Memory B cell (primary cell): ENCODE measurements at places on chromosomes 4 and X.

DNA sequence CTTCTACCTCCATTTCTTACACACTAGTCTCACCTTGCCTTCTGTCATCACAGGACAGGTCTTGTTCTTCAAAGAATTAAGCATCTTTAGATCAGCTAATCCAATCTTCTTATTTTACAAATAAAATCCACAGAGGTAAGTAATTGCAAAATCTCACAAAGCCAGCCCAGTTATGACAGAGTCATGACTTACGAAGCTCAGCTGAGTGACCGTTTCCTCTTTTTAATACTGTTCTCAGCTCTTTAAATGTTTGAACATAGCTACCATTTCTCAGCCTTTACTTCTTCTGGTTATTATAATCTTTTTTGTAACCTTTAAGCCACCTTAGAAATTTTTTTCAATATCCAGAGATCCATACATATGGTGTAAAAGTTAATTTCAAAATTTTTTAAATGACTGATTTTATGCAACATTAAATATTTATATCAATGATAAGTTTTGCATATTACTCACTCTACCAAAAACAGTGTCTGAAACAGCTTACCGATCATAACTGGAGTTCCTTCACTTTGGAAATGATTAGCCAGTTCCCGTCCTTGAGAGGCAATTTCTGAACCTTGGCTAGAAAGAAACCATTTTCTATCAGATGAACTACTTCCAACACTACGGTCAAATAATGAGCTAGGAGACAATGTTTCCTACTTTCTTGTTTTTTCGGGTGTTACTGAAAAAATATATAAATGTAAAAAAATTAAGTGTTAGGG, 8.8 kb downstream of the ANKRD37 start:
- H3K4me3 ChIP-seq, result no peak overlapping the region
- no peaks in the 10 kb centered on the region for H3K4me1 ChIP-seq
- H3K27ac ChIP-seq, result peak overlapping the region; percentile 80
- H3K36me3 ChIP-seq, result peaks cover 20% of the 10 kb centered on the region
- DNase-seq, result no peak

GRCh38 chr4:158758703-158759102, 10.1 kb upstream of the FNIP2 start:
- H3K4me3 ChIP-seq, result no peak overlapping the region
- peaks cover 24% of the 10 kb centered on the region for H3K27me3 ChIP-seq
- H3K36me3 ChIP-seq, result no peaks in the 10 kb centered on the region
- no peak for DNase-seq
- no peak overlapping the region for H3K27ac ChIP-seq

DNA sequence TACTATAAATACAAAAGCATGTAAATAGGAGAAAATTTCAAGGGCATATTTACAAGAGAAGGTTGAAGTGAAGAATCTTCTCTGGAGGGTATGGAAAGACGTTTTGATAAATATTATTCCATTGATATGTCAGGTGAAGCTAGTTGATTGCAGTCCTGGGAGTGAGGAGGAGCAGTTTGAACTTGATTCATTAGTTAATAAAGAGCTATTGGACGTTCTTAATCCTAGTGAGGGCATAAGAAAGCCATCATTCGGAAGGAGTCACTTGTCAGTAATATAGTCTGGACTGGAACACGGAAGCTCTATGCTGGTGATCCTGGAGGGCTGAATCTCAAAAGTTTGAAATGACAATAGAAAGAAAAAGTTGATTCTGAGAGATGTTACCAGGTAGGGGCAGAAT, 455.1 kb downstream of the PACRGL start:
- no peak overlapping the region for H3K4me3 ChIP-seq
- no peaks in the 10 kb centered on the region for H3K4me1 ChIP-seq
- DNase-seq, result no peak
- no peaks in the 10 kb centered on the region for H3K27me3 ChIP-seq
- H3K27ac ChIP-seq, result no peak overlapping the region

DNA sequence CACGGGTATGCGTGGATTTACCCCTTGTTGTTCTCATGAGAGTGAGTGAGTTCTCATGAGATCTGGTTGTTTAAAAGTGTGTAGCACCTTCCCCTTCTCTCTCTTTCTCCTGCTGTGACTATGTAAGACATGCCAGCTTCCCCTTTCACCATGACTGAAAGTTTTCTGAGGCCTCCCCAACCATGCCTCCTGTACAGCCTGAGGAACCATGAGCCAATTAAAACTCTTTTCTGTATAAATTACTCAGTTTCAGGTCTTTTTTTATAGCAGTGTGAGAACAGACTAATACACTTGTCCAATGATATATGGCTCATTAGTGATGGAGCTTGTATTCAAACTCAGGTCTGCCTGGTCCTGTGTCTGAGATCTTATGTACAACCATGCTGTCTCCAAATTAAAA, 28.5 kb upstream of the RTL3 start:
- H3K36me3 ChIP-seq, result no peaks in the 10 kb centered on the region
- peaks cover 4% of the 10 kb centered on the region for H3K4me1 ChIP-seq
- no peak overlapping the region for H3K27ac ChIP-seq
- H3K4me3 ChIP-seq, result no peak overlapping the region
- H3K27me3 ChIP-seq, result no peaks in the 10 kb centered on the region

DNA sequence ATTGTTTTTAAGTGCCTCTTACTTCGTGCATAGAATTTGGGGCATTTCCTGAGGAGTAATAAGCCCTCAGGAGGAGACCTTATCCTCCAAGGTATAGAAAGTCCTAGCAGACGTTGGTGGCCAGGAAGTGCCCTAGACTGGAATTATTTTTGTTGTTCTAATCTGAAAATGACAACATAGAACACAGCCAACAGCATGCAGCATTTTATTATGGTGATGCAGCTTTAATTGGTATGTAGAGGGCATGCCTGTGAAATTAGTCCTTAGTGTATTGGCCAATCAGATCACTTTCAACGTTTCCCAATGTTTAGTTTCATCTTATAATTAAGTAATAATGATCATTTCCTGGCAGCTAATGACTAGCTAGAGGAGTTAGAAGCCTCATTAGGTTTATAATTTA, 199.2 kb downstream of the SHROOM3 start:
- no peaks in the 10 kb centered on the region for H3K4me1 ChIP-seq
- no peak overlapping the region for H3K4me3 ChIP-seq
- DNase-seq, result no peak
- no peak overlapping the region for H3K27ac ChIP-seq

- H3K36me3 ChIP-seq, result peaks cover 2% of the 10 kb centered on the region
- H3K27me3 ChIP-seq, result no peaks in the 10 kb centered on the region
- no peak for DNase-seq
- H3K4me1 ChIP-seq, result no peaks in the 10 kb centered on the region
- H3K27ac ChIP-seq, result no peak overlapping the region
Observed at GRCh38 chr4:5553801-5554200, 154.6 kb downstream of the EVC2 start.

DNA sequence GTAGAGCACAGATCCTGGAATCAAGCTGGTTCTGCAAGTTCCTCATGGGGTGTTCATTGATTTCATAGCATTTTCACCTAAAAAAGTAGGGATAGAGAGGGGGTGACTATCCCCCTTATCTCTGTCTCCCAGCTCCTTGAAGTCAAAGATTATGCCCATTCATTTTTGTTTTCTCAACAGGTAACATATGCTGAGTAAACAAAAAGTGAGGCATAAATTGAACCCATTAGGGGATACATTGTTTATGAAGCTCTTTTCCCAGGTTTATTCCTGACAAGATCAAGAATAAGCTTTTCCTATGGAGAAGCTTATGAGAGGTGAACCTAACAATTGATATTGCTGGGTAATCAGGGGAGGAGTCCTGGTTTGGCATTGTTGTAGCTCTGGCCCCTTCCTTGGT, 9.2 kb upstream of the ANAPC4 start:
- peaks cover 6% of the 10 kb centered on the region for H3K36me3 ChIP-seq
- H3K27ac ChIP-seq, result no peak overlapping the region
- no peak for DNase-seq

- DNase-seq, result no peak
- no peak overlapping the region for H3K4me3 ChIP-seq
- peaks cover 6% of the 10 kb centered on the region for H3K4me1 ChIP-seq
- no peak overlapping the region for H3K27ac ChIP-seq
- peaks cover 7% of the 10 kb centered on the region for H3K36me3 ChIP-seq
- peaks cover 43% of the 10 kb centered on the region for H3K27me3 ChIP-seq
Observed at GRCh38 chr4:575281-576141, 584 bp downstream of the TMEM271 start.

GRCh38 chr4:54213001-54213400, 16.1 kb upstream of the PDGFRA start:
- DNase-seq, result no peak
- H3K36me3 ChIP-seq, result no peaks in the 10 kb centered on the region
- no peaks in the 10 kb centered on the region for H3K4me1 ChIP-seq
- H3K27ac ChIP-seq, result no peak overlapping the region
- peaks cover 13% of the 10 kb centered on the region for H3K27me3 ChIP-seq

DNA sequence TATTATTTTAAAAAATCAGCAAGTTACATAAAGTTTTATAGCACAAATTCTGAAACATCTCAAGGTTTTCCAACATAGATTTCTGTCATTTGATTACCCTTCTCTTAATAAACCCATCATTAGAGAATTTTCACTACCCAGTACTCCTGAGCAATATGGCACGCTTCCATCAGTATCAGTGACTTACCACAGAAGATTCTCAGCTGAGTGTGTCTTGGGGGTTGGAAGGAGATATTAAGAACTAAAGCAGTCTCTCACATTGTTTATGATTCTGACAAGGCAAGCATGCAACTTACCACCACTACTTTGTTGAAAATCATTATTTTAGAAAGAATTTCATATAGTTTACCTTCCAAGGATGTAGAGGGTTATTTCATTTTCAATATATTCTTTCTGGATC, 67.7 kb downstream of the INPP4B start:
- H3K36me3 ChIP-seq, result no peaks in the 10 kb centered on the region
- H3K27ac ChIP-seq, result no peak overlapping the region
- H3K4me3 ChIP-seq, result no peak overlapping the region
- no peak for DNase-seq
- no peaks in the 10 kb centered on the region for H3K27me3 ChIP-seq
- no peaks in the 10 kb centered on the region for H3K4me1 ChIP-seq

GRCh38 chrX:23726191-23726590, 16.9 kb downstream of the ACOT9 start:
- peaks cover 13% of the 10 kb centered on the region for H3K36me3 ChIP-seq
- peaks cover 2% of the 10 kb centered on the region for H3K4me1 ChIP-seq
- DNase-seq, result no peak
- no peaks in the 10 kb centered on the region for H3K27me3 ChIP-seq
- peak overlapping the region; percentile 62 for H3K4me3 ChIP-seq

GRCh38 chr4:188190461-188190860, 51.2 kb downstream of the TRIML1 start:
- H3K4me1 ChIP-seq, result no peaks in the 10 kb centered on the region
- H3K27ac ChIP-seq, result no peak overlapping the region
- H3K4me3 ChIP-seq, result no peak overlapping the region
- DNase-seq, result no peak

- H3K36me3 ChIP-seq, result no peaks in the 10 kb centered on the region
- no peaks in the 10 kb centered on the region for H3K4me1 ChIP-seq
- DNase-seq, result no peak
- no peak overlapping the region for H3K4me3 ChIP-seq
- H3K27me3 ChIP-seq, result peaks cover 6% of the 10 kb centered on the region
Observed at GRCh38 chr4:151434183-151434860, 25.3 kb downstream of the FHIP1A start.

DNA sequence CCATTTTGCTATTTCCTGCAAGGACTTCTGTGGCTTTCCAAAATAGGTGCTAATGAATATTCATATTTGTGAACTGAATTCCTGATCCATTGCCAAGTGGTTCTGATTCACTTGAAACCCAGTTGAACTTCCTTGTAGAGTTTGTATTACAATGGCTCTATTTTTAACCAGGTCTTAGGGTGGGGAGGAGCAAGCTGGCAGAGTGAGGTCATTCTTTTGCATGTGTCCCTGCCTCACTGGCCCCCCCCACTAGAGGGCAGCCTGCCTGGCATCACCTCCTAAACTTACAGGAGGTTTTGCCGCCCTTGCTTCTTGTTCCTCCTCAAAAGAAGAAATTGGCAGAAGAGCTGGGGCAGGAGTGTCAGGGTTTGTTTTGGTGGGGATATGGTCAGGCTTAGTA, 10.5 kb downstream of the PTTG2 start:
- H3K4me3 ChIP-seq, result no peak overlapping the region
- no peaks in the 10 kb centered on the region for H3K27me3 ChIP-seq
- H3K36me3 ChIP-seq, result peaks cover 6% of the 10 kb centered on the region
- peak; percentile 64 for DNase-seq

DNA sequence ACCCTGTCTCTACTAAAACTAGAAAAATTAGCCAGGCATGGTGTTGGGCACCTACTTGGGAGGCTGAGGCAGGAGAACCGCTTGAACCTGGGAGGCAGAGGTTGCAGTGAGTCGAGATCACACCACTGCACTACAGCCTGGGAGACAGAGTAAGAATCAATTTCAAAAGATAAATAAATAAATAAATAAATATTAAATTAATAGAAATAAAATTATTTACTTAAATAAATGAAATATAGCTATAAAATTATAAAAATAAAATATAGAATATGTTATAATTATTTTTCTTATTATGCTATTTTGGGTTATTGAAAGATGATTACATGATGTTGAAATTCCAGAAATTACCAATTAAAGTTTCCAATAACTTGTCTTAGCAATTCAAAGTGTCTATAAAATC, 1029.8 kb upstream of the AGA start:
- no peaks in the 10 kb centered on the region for H3K36me3 ChIP-seq
- H3K4me3 ChIP-seq, result no peak overlapping the region
- H3K4me1 ChIP-seq, result no peaks in the 10 kb centered on the region
- no peak overlapping the region for H3K27ac ChIP-seq
- no peak for DNase-seq
- no peaks in the 10 kb centered on the region for H3K27me3 ChIP-seq

- H3K4me3 ChIP-seq, result no peak overlapping the region
- H3K4me1 ChIP-seq, result no peaks in the 10 kb centered on the region
- no peak for DNase-seq
- H3K27me3 ChIP-seq, result no peaks in the 10 kb centered on the region
Observed at GRCh38 chrX:142186103-142186502, 19.0 kb downstream of the MAGEC2 start.

GRCh38 chr4:71604785-71605184, 179.1 kb downstream of the GC start:
- no peak overlapping the region for H3K27ac ChIP-seq
- DNase-seq, result no peak
- H3K4me3 ChIP-seq, result no peak overlapping the region
- peaks cover 6% of the 10 kb centered on the region for H3K27me3 ChIP-seq
- H3K4me1 ChIP-seq, result peaks cover 3% of the 10 kb centered on the region

DNA sequence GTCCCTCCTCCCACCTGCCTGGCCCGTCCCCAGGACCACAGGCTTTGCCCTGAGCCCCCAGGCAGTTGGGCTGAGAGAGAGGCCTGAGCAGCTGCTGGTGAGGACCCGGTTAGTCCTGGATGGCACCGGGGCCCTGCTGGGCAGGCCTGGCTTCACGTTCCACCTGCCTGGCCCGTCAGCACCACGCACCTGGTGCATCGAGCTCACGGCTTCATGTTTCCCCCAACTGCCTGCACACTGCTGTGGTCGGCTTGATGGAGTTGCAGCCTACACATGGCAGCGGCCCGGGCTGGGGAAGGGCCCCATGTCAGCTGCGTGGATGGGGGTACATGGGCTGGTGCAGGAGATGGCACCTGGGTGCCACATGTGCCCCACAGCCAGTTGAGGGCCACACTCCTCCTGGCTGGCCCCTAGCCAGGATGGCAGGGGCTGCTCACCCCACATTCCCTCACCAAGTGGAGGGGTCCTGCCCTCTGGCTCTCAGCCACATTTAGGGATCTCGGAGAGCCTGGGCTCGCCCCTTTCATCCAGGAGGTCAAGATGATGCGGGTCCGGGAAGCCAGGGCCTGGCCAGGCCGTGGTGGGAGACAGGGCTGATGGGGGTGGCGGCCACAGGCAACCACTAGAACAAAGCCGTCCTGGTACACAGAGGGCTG, 28.5 kb downstream of the NKX1-1 start:
- no peaks in the 10 kb centered on the region for H3K27me3 ChIP-seq

- no peak for DNase-seq
- H3K27me3 ChIP-seq, result peaks cover 4% of the 10 kb centered on the region
- no peak overlapping the region for H3K27ac ChIP-seq
- H3K36me3 ChIP-seq, result no peaks in the 10 kb centered on the region
Observed at GRCh38 chr4:52200339-52200725, 149.2 kb downstream of the SPATA18 start.
